Activated CD4-positive, alpha-beta T cell treated with anti-CD3 and anti-CD28 coated beads for 24 hours (primary cell): ENCODE measurements at places on chromosomes 16 and 17.
A peak's percentile ranks its signal among the peaks of the same experiment; 100 is the strongest.

DNA sequence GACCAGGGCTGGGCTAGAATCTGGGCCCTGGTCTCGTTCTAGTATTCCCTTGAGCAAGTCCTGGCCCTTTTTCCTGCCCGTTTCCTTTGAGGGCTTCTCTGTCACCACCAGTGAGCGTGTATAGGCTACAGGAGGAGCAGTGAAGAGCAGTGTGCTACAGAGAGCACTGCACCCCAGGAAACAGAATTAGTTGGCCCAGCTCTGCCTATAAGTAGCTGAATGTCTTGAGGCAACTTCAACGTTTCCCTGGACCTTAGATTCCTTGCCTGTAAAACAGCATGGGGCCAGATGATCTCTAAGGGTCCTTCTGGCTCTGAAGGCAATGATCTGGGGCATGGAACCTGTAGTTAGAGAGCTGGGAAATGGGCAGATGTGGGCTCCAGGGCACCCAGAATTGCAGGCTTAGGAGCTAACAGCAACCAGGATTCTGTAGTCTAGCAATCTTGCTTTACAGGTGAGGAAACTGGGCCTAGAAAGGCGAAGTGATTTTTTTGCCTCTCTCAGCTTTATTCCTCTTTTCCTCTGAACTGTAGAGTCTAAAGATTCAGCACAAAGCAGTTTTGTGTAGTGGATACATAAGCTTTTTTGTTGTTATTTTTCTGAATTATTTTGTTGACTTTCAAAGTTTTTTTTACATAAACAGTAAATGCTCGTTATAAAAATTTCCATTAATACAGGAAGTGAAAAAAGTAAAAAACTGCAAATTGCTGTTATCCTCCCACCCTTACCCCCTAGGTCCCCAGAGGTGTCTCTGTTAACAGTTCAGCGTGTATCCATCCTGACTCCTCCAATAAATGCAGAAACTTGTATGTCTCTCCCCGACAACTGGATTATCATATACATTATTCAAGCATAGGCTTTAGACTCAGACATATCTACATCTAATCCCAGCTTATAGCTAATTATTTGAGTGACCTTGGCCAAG, 1.7 kb upstream of the MYL4 start:
- no peak for DNase-seq

- DNase-seq: no peak
Measured at GRCh38 chr16:20952139-20952920, 51.8 kb downstream of the LYRM1 start.

- no peak for DNase-seq
Measured at GRCh38 chr16:89864527-89864820, 8.9 kb upstream of the TCF25 start.

GRCh38 chr16:5022521-5022920, 11.2 kb downstream of the NAGPA start:
- DNase-seq: no peak

- no peak for DNase-seq
Measured at GRCh38 chr16:54049591-54050458, 236.8 kb downstream of the IRX3 start.

GRCh38 chr17:67470163-67470562, 93.1 kb downstream of the PITPNC1 start:
- no peak for DNase-seq

- no peak for DNase-seq
Measured at GRCh38 chr17:1693339-1693738, 8.7 kb upstream of the PRPF8 start.

DNA sequence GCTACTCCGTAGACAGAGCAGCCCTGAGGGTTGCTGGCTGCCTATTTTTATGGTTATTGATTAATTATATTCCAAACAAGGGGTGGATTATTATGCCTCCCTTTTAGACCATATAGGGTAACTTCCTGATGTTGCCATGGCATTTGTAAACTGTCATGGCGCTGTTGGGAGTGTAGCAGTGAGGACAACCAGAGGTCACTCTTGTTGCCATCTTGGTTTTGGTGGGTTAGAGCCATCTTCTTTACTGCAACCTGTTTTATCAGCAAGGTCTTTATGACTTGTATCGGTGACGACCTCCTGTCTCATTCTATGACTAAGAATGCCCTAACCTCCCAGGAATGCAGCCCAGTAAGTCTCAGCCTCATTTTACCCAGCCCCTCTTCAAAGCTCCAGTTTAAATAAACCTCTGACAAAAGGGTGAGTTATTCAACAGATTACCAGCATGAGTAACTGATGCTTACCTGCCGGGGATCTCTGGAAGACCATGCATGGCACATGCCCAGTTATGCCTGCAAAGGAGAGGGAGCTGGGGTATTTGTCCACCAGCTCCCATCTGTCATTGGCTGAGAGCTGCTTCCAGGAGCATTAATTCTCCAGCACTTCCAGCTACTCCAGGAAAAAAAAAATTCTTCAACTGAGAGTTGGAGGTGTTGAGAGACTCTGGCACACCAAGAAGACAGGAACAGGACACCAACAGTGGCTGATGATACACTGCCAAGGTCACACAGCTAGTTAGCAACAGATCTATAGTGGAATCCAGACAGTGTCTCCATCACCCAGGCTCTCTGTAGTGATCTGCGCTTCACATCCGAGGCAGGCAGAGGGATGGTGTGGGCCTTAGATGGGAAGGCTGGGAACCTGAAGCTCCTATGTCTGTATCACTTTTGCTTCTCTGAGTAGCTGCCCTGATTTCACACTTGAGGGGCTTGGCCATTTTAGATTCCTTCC, 36.6 kb upstream of the IL21R start:
- no peak for DNase-seq

GRCh38 chr17:77287432-77288068, 146.8 kb downstream of the SEC14L1 start:
- DNase-seq: no peak

DNA sequence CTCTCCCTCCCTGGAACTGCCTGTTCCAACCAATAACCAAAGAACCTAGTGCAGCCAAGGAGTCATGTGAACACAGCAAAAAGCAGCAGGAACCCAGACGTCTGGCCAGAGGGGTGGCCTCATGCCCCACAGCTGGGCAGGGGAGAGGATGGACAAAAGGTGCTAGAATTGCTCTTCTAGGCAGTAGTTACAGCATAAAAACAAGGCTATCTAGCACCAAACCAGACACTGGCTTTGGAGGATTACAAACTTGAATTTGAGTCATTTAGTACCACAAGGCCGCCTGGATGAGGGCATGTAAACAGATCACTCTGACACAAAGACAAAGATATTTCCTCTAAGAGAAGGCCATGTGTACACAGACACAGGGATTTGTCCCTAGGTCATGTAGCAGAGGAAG, 423.3 kb upstream of the MAF start:
- DNase-seq: no peak

- no peak for DNase-seq
Measured at GRCh38 chr17:16191604-16192003, 23.7 kb downstream of the NCOR1 start.

DNA sequence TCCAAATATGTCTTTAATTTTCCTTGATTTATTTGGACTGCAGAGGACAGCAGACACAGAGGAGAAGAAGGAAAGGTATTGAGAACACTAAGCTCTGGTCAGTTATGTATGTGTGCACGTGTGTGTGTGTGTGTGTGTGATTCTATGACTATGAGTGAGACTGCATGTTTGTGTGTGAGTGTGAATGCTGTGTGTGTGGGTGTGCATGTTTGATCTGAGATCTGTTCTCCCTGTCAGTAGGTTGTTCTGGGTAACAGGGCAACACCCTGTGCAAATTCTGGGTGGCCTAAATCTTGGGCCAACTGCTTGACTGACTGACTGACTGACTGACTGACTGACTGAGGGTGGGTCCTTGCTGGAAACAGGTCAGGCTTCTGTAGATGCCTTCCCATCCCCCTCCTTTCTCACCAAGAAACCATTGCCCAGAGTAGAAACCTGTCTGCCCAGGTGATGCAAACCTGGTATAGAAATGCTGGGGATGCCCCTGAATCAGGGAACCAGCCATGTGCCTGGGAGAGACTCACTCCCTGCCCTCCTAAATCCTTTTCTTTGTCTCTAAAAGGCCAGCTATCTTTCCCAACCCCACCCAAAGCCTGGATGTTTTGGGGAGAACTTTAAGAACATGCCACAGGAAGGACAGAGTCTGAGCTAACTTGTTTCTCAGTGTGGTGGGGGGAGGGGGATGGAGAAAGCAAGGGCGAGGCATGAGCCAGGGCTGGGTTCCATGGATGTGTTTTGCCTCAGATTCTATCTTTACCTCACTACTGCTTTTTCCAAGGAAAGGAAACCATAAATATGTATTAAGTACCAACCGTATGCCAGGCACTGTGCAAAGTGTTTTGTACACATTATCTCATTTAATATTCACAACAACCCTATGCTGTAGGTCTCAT, 4.5 kb upstream of the NR1D1 start:
- no peak for DNase-seq

GRCh38 chr17:64180089-64181073, 50.4 kb upstream of the ERN1 start:
- DNase-seq: no peak

GRCh38 chr16:84785843-84786581, 33.8 kb upstream of the CRISPLD2 start:
- DNase-seq: no peak

DNA sequence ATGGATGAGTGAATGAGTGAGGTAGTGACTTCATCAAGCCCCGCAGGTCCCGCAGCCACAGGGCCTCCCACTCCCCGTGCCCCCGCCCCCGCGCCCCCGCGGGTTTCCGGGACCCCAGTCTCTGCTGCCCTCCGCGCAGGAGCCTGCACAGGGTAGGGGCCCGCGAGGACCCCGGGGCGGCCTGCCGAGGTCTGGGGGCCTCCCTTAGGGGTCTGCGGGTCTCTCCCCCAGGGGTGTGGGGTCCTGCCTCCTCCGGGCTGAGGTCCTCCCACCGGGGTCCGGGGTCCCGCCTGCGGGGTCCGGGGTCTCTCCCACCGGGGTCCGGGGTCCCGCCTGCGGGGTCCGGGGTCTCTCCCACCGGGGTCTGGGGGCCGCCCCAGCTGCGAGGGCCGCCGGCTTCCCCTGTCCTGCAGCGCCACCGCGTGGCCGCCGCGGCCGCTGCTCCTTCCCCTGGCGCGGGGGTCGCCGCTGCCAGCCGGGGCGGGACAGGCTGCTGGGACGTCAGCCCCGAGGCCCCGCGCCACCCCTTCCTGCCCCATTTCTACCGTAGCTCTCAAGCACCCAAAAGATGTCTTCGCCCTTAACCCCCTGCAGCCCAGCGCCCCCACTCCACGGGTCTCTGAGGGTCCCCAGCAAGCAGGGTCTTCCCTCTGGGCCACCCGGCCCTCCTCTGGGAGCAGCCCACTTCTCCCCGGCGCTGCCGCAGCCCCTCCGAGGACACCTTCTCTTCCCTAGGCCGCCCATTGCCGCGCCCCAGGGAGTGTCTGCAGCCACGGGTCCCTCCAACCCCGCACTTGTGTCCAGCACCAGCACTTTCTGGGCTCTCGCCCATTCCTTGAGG, 10.4 kb upstream of the CHMP6 start:
- no peak for DNase-seq

DNA sequence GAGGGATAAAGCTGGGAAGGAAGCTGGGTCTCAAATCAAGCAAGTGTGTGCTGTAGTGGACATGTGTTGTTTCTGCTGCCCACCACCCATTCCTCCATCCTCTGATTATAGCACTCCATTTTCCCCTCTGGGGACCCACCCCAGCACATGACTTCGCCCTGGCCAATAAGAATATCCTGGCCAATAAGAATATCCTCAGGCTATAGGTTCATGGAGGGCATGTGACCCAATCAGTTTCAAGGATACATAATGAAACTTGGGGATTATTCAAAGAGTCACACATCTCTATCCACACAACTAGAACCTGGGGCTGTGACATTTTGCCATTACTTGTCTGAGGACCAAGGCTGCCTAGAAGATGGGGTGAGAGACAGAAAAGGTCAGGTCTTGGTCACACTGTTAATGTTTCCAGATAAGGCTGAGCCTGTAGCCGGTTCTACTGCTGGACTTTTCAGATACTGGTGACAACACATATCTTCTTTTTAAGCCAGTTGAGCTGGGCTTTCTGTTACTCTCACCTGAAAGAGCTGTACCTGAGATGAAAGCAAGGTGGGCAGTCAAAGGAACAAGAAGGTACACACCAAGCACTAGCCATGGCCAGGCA, 33.7 kb downstream of the MYO18A start:
- no peak for DNase-seq

GRCh38 chr16:67546761-67547422, 15.4 kb upstream of the CTCF start:
- DNase-seq: peak; percentile 66

GRCh38 chr17:6350806-6351205, 84.1 kb downstream of the AIPL1 start:
- DNase-seq: no peak

- no peak for DNase-seq
Measured at GRCh38 chr17:39664581-39665561, at the start of gene TCAP. TSS of gene TCAP (plus strand) at chr17:39665349. CDS start at chr17:39665360, 11 bp downstream.

- no peak for DNase-seq
Measured at GRCh38 chr16:71628810-71629209, 2.8 kb downstream of the MARVELD3 start.

DNA sequence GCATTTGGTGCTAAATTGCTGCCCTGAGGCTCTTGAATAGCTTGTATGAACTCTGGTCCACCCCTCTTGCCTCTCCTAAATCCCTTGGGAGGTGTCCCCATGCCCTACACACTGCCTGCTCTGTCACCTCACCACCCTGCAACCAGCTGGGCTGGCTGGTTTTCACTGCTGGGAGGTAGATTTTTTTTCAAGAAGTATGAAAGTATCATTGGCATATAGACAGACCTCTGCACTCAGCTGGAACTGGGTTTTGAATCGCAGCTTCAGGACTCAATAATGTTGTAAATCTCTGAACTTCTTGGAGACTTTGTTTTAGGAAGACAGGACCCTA, 184.9 kb downstream of the MSI2 start:
- DNase-seq: no peak

GRCh38 chr17:68973098-68973846, 18.1 kb upstream of the ABCA8 start:
- no peak for DNase-seq

GRCh38 chr16:7755347-7755882, 422.8 kb downstream of the RBFOX1 start:
- DNase-seq: no peak

GRCh38 chr17:9185688-9186284, 164.5 kb downstream of the NTN1 start:
- no peak for DNase-seq

DNA sequence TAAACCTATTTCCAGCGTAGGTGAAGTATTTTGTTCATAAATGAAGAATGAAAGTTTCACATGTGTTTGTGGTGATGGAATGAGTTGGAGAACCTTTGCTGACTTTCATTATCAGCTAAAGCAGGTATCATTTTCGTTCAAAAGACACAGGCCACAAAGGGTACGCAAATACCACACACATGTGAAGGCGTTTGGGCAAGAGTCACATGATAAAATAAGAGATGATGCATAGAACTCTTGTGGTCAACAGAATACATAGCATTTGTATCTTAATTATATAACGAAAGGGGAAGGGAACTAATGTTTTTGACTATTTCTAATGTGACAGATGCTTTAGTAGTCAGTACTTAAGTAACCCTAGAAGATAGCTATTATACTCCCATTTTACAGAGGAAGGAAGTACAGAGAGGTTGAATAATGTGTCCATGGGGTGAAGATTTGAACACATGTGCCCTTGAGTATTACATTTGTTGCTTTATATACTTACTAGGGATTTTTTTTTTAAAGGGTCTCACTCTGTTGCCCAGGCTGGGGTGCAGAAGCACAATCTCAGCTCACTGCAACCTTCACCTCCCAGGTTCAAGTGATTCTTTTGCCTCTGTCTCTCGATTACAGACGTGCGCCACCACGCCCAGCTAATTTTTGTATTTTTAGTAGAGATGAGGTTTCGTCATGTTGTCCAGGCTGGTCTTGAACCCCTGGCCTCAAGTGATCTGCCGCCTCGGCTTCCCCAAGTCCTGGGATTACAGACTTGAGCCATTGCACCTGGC, 4.8 kb downstream of the RPA1 start:
- no peak for DNase-seq

GRCh38 chr17:2238432-2239169, 65.0 kb downstream of the SMG6 start:
- no peak for DNase-seq
